Stimulated activated naive CD4-positive, alpha-beta T cell treated with Interleukin-2 at 50 U/mL for 16 hours (primary cell): ENCODE measurements at places on chromosomes 1 and 21.

- no peak for DNase-seq
Measured at GRCh38 chr1:61079296-61079897, 3.0 kb upstream of the NFIA start.

DNA sequence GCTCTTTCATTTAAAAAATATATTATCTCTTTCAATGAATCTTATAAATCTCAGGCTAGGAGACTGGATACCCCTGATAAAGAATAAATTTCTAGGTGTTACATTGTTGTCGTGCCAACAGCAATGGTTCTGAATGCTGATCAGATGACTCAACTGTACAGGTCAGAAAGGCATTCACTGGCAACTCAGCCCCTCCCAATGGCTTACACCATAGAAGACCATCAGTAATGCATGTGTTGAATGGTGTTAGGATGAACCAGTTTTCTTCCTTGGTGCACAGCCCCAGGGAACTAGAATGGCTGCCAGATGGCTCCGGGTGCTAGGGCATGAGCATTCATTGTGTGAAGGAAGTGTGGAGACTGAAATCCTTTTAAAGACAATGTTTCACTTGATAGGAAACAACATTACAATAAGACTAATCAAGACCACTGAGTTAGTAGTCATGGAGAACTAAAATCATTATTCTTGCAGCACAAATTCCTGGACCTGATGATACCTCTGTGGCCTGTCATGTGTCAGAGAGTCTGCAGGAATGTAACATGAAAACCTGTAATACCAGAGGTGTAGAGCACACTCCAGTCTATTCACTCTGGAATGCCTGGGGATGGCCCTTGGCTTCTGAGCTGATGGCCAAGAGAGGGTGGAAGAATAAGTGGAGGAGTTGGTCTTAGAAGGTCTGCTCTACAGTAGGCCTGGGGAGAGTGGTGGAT lies 187.7 kb upstream of the LMO4 start:
- DNase-seq: no peak

DNA sequence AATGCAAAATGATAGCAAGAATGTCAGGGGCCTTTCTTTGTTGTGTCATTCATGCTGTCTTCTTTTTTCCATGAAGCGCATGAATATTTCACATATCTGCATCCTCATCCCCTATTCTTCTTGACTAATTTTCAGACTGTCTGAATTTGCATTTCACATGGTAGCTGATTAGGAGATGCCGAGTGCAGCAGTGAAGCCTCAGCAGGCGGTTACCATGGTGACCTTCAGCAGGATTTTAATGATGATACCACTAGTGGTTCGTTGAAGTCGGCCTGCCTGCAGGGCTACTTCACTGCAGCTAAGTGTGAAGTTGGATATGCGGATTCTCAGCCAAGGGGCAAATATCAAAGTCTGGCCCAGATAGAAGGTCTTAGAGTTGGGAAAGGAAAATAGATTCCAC lies 141.8 kb downstream of the NEK7 start:
- DNase-seq: no peak

GRCh38 chr21:45202889-45203288 lies 84.8 kb downstream of the POFUT2 start:
- DNase-seq: no peak

GRCh38 chr1:145845144-145845513 lies 301 bp upstream of the NUDT17 start:
- DNase-seq: no peak

DNA sequence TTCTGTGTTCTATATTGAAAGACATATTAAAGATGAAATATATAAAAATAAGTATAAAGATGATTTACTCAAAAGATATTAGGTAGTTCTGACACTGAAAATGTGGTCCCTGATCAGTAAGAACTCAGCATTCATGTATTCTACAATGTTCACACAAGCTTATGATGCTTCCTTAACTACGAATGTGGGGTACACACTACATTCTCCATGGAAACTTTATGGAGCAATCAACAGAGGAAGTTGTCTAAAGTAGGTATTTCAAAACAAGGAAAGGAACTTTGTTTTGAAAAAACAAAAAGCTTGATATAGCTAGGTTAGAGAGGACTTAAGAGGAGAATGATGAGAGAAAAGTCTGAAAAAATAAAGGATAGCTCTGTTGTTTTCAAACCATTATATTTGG lies 119.7 kb upstream of the RGS18 start:
- DNase-seq: no peak

DNA sequence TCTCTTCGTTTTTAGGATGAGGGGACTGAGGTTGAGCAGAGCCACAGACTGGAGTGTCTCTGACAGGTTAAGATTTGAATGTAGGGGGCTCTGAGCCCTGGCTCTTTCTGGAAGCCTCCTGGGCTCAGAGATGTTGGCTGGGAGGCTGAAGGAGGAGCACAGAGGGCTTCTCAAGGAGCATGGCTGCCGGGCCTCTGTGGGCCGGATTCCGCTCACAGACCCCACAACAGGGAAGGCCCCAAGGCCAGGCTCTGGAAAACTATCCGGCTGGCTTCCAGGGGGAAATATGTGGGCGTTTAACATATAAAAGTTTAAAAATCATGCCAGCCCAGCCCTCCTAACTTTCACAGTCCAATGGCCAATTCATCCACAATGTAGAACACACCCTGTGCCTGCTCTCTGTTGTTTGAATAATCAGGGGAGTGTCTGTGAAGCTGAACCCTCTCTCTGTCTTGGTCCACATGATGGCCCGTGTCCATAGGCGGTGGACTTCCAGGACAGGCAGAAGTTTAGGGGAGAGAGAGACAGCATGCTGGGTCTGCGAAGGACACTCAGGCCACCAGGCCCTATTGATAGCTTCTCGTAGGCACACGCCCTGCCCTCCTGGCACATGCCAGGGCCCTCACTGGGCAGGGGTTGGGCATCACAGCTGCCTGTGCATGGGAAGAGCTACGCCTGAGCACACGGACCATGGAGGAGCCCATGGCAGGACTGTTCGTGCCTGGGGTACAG lies 10.8 kb downstream of the OBSCN start:
- DNase-seq: no peak

DNA sequence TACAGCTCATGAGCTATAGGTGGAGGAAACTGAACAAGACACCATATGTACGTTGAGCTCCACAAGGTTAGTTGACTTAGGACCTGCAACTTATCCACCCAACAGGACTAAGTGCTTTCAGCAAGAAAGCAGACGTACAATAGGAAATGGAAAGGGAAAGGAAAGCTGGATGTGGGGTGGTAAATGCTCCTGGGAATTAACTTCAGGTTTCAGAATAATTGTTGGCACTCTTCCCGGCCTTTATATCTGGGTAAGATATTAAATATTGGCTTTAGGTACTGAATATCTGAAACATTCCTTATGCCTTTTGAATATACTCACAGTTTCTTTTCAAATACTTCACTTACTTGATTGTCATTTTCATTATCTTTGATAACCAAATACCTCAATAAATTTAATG lies 36.3 kb downstream of the GLMN start:
- no peak for DNase-seq

DNA sequence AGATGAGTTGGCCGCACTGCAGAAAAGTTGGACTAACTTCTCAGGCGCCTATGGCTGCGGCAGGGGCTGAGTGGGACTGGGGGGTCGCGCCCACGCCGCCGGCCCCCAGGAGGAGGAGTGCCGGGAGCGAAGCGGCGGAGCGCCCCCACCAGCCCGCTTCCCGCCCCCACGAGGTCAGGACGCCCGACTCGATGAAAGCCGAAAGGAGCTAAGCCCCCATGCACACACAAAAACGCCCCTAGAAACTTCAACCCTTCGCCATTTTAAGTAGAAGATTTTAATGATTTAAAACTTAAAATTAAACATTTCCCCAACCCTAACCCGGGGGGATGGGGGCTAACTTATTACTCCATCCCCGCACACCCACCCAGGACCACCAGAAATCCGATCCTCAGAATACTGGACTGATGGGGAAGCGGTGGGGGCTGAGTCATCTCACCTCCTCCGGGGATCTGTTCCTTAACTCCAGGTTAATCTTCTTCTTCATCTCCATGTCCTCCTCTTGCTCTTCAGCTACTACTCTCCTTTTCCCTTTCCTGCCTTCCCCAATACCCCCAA lies 539 bp downstream of the ANP32E start:
- DNase-seq: peak; percentile 26

GRCh38 chr1:69077633-69078032 lies 490.1 kb upstream of the LRRC7 start:
- DNase-seq: no peak

- DNase-seq: no peak
Measured at GRCh38 chr21:44774972-44775371, 26.6 kb downstream of the UBE2G2 start.

DNA sequence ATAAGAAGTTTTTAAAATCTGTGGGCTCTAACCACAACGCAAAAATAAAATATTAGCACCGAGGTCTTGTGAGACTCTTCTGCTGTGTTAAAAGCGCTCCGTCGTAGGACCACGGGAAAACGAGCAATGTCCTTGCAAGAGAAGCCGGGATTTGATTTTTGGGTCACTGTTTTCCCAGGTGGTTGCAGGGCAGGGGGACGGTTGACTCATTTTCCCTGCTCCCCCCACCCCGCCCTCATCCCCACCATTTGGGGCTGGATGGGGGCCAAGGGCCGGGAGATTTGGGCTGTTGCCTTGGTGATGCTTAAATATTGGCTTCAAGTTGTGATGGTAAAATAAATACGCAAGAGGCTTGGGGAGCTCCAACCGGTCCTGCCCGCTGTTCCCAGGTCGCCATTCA lies 67.6 kb upstream of the SLC25A33 start:
- DNase-seq: no peak

- no peak for DNase-seq
Measured at GRCh38 chr1:232142403-232143314, 487.3 kb downstream of the SIPA1L2 start.

- DNase-seq: no peak
Measured at GRCh38 chr1:5733596-5733995, 258.6 kb downstream of the NPHP4 start.

DNA sequence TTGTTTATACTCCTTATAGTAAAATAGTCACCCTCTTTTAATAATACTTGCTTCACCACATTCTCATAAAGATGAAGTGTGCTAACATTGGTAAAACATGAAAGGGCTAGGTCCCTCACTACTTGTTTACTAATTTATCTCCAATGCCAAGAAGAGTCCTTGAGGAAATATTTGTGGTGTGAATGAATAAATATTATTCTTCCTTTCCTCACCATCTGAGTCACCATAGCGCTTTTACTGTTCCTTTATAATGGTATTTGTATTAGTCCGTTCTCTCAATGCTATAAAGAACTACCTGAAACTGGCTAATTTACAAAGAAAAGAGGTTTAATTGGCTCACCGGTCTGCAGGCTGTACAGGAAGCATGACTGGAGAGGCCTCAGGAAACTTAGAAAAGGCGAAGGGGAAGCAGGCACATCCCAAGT lies 222.8 kb upstream of the ZRANB2 start:
- no peak for DNase-seq

GRCh38 chr1:40689737-40690136 lies 1.8 kb upstream of the NFYC start:
- no peak for DNase-seq

- peak; percentile 68 for DNase-seq
Measured at GRCh38 chr1:207644852-207645634, at the start of gene CR1L. Gene CR1L (plus strand): TSS chr1:207645133. CDS start chr1:207645234, 101 bp downstream.

DNA sequence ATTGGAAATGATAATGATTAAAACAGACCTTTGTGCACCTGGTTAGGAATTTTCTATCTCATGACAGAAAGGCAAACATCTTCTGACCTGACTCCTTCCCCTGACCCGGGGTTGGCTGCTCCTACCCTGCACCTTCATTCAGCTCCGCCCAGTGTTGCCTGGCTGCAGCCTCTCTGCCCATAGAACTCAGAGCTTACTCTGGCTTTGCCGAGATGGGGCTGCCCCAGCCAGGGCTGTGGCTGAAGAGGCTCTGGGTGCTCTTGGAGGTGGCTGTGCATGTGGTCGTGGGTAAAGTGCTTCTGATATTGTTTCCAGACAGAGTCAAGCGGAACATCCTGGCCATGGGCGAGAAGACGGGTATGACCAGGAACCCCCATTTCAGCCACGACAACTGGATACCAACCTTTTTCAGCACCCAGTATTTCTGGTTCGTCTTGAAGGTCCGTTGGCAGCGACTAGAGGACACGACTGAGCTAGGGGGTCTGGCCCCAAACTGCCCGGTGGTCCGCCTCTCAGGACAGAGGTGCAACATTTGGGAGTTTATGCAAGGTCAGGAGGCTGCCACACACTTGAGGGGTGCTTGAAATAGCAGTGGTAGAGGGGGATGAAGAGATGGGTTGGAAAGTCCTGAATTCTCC lies at the start of gene DIO1:
DIO1 (plus strand) TSS at position 189 of the 638 bp plus-strand sequence; CDS start at position 213, 24 bp downstream.
- DNase-seq: no peak

GRCh38 chr1:46394872-46395465 lies 852 bp downstream of the FAAH start:
- DNase-seq: no peak

GRCh38 chr1:236489710-236490377 lies 33.9 kb upstream of the LGALS8 start:
- DNase-seq: no peak

- DNase-seq: no peak
Measured at GRCh38 chr1:42748021-42748420, 8.0 kb upstream of the CLDN19 start.

GRCh38 chr1:12604114-12604874 lies 13.7 kb downstream of the DHRS3 start:
- peak; percentile 65 for DNase-seq

DNA sequence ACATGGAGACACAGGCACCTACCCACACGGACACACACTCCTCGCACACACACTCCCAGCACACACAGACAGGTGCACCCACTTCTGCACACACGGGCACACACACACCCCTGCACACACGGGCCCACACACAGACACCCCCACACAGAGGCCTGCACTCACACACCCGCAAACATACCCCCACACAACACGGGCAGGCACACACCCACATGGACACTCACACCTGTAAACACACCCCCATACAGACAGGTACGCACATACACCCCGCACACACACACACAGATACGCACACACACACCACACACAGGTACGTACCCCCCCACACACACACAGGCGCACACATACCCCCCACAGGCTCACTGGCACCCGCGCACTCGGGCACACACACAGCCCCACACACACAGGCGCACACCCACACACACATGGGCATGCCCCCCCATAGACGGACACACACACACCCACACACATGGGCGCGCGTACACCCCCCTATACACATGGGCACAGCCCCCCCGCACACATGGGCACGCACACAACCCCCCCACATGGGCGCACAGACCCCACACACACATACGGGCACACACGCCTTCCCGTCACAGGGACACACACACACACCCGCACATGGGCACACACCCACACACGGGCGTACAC lies 6.1 kb downstream of the ATAD3A start:
- DNase-seq: no peak

- DNase-seq: no peak
Measured at GRCh38 chr1:88618331-88618730, 65.7 kb upstream of the PKN2 start.

GRCh38 chr1:66354311-66355201 lies 179.4 kb upstream of the SGIP1 start:
- DNase-seq: no peak

- DNase-seq: no peak
Measured at GRCh38 chr1:54766726-54767125, 2.4 kb upstream of the PARS2 start.

- DNase-seq: no peak
Measured at GRCh38 chr1:233657466-233657865, 43.6 kb downstream of the KCNK1 start.

GRCh38 chr1:111565968-111566367 lies 53.6 kb upstream of the RAP1A start:
- DNase-seq: no peak

- no peak for DNase-seq
Measured at GRCh38 chr1:232880354-232880753, 70.1 kb upstream of the NTPCR start.
